ENCODE measurements at places on chromosomes 1 and 21.
A peak's percentile ranks its signal among the peaks of the same experiment; 100 is the strongest.

DNA sequence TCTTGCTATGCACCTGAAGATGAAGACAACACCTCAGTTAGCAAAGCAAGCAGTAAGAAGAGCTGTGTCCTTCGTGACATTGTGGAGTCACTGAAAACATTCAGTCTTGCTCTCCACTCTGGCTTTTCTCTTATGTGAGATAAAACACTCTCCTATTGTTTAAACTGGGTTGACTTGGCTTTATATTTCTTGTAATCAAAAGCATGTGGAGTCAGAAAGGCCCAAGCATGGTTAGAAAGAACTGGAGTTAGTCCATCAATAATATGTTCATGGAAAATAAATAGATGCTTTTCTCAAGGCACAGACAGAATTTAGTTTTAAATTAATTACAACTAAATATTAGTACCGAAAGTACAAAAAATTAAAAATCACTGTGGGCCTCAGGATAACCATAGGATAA, 61.7 kb downstream of the UBE2U start:
- DNase-seq, result no peak

DNA sequence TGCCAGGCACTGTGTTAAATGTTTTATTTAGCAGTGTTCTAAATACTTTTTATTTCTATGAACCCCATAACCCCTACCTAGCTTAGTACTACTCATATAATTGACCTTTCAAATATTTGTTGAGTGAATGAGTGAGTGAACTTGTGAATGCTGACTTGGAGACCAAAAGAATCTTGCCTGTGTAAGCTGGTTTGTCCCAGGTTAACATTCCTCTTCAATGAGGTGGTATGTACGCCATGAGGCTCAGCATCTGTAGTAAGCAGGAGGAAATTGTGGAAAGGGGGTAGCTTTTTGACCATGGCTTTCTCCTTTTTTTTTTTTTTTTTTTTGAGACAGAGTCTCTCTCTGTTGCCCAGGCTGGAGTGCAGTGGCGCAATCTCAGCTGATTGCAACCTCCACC, 14.6 kb downstream of the MED18 start:
- no peak for DNase-seq

- DNase-seq, result no peak
Observed at GRCh38 chr1:227006226-227006796, 66.2 kb downstream of the COQ8A start.

GRCh38 chr21:41616031-41616591, 108.2 kb upstream of the TMPRSS2 start:
- DNase-seq, result no peak

DNA sequence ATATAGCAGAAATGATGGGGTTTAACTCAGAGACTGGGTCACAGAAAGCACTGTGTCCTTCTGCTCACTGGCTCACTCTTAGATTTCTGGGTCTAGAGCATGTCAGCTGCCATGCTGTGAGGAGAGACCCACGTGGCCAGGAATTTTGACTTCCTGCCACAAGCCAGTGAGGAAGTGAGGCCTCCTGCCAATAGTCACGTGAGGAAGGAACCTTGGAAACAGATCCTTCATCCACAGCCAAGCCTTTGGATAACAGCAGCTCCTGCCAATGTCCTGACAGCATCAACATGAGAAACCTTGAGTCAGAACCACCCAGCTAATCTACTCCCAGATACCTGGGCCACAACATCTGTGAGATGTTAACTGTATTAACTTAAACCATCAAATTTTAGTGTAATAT, 114.5 kb upstream of the PLPPR5 start:
- no peak for DNase-seq

- DNase-seq, result no peak
Observed at GRCh38 chr21:27173053-27173452, 206.2 kb upstream of the ADAMTS5 start.

- DNase-seq, result no peak
Observed at GRCh38 chr1:159282118-159282517, 20.0 kb upstream of the FCER1A start.

DNA sequence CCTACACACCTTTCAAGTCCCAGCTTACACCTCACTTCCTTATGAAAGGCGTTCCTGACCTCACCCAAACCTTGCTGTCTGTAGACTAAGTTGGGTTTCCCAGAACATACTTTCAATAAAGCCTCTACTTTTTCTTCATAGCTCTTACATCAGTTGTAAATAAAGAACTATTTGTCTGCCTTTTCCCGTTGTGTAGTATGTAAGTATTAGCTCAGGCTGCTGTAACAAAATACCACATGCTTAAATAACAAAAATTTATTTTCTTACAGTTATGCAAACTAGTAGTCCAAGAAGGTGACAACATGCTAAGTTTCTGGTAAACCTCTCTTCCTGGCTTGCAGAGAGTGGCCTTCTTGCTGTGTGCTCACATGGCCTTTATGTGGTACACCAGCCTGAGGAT, 86.7 kb downstream of the MAST2 start:
- no peak for DNase-seq

GRCh38 chr1:43858324-43858723, 75.3 kb upstream of the ARTN start:
- no peak for DNase-seq

- DNase-seq, result no peak
Observed at GRCh38 chr1:31467005-31467674, 54.1 kb downstream of the SERINC2 start.

DNA sequence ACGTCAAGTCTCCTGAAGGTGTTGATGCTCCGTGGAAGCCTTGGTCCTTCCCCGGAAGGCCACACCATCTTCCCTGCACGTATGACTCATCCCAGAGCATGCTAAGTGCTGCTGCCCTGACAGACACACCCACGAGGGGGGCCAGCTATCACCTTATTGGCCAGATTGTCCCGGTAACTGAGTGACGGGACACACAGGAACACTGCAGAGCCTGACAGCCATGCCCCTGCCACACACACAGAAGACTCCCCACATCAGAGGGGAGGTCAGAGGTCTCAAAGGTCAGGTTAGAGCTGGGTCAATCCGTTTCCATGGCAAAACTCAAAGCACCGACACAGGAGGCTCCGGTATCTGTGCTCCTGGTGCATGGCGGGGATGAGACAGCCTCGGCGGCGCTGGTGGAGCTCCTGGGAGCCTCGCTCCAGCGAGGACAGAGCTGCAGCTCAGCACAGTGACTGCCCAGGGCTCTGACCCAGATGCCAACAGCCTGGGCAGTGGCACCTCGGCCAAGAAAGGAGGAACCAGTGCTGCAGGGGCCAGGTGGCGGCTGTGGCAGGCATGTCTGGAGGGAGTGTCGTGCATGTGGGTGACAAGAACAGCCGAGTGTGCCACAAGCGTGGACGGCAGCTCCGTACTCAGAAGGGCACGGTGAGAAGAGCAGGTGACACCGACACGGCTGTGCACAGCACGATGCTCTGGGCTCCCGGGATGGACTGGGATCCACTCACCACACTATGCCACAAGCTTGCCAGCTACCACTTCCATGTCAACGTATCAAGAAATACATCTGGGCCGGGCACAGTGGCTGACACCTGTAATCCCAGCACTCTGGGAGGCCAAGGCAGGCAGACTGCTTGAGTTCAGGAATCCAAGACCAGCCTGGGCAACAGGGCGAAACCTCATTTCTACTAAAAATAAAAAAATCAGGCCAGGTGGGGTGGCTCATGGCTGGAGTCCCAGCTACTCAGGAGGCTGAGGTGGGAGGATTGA, 14.8 kb upstream of the TMEM240 start:
- DNase-seq, result no peak

DNA sequence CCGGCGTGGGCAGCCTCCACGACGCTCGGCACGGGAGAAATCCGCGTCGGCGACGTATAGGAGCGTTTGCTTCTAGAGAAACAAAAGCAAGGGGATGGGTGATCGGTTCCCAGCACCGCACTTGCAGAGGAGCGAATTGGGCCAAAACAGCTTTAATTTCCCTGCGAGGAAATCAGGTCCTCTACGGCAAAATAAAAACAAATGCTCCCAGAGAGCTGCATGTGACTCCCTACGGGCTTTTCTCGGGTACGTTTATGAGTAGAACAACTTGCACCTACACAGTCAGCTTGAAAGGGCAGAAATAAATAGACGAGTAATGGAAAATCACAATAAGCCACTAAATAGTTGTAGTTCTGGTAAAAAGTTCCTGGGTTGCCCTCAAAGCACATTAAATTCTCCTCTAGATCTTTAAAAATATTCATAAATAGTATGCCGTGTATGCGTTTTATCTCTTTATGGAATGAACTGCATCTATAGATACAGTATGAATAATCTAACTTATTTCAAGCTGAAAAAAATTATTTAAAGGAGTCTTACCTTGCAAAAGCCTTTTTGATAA, 1.2 kb downstream of the NHLH2 start:
- no peak for DNase-seq

GRCh38 chr1:86502721-86503405, 34.1 kb downstream of the CLCA1 start:
- DNase-seq, result peak; percentile 45

- DNase-seq, result no peak
Observed at GRCh38 chr1:192147696-192148095, 10.6 kb upstream of the RGS18 start.

- no peak for DNase-seq
Observed at GRCh38 chr21:31470896-31471694, 127.0 kb upstream of the TIAM1 start.

GRCh38 chr1:228988664-228989063, 253.4 kb downstream of the RHOU start:
- no peak for DNase-seq

DNA sequence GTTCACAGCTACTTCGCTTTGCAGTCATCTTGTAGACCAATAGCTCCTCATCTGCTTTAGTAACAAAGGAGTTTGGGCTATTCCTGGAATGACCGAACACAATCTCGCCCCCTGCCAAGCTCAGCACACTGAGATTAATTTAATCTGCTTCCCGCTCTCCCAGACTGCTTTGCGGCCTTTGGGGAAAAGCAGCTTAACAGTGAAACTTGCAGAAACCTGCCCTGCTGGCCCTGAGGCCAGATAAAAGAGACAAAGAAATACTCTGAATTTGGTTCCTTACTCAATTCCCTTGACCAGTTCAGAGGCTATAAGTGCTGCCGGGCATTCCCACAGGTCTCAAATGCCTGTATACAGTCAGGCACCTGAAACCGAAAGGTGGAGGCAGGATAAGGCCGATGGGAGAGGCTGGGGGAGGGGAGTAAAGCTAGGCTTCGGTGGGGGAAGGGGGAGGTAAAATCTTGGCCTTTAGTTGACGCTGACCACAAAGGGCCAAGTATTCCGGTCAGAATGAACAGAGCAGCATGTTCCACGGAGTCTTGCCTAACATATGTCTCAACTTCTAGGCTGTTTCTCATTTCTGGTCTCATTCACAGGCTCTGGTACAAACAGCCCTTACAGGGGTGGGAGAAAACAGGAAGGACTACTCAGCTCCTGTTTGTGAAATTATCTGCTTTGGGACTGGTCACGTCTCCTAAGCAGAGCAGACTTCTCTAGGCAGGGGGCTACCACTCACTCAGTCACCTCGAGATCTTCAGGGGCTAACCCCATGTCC, 17.7 kb upstream of the A3GALT2 start:
- DNase-seq, result peak; percentile 77

- DNase-seq, result no peak
Observed at GRCh38 chr1:17193222-17194132, 11.5 kb upstream of the PADI1 start.
